Progenitor cell of endocrine pancreas (in vitro differentiated cells): ENCODE measurements at places on chromosomes 11 and 22. TPM values are rescaled to one million over a fixed set of nuclear protein-coding genes. Genes with fewer than 3 reads are reported as not detected.

GRCh38 chr22:22871536-22872278 lies 15.9 kb upstream of the IGLL5 start:
- DNase-seq: no peak

- no peak for DNase-seq
These were observed 7.9 kb downstream of the MTMR2 start for GRCh38 chr11:95916049-95916448.

DNA sequence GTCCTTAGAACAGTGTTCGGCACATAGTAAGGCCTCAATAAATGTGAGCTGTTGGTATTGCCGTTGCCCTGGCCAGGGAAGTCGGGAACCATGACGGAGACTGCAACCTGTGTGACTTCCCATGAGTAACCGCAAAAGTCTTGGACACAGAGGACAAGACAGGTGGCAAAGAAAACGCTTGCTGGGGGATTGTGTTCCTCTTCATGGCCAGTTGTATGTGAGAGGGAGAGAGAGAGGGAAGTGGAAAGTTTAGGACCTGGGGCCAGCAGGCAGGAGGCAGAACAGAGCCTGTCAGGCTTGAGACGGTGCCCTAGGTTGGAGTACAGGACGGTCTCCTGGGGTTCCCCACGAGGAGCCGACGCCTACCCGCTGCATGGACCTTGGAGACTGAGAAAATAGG lies 90.2 kb downstream of the CEP164 start:
- no peak for DNase-seq

- DNase-seq: no peak
These were observed 2.5 kb upstream of the OR51G1 start for GRCh38 chr11:4926608-4927007.

GRCh38 chr11:61509043-61510029 lies 787 bp downstream of the LRRC10B start:
- DNase-seq: peak; percentile 66

DNA sequence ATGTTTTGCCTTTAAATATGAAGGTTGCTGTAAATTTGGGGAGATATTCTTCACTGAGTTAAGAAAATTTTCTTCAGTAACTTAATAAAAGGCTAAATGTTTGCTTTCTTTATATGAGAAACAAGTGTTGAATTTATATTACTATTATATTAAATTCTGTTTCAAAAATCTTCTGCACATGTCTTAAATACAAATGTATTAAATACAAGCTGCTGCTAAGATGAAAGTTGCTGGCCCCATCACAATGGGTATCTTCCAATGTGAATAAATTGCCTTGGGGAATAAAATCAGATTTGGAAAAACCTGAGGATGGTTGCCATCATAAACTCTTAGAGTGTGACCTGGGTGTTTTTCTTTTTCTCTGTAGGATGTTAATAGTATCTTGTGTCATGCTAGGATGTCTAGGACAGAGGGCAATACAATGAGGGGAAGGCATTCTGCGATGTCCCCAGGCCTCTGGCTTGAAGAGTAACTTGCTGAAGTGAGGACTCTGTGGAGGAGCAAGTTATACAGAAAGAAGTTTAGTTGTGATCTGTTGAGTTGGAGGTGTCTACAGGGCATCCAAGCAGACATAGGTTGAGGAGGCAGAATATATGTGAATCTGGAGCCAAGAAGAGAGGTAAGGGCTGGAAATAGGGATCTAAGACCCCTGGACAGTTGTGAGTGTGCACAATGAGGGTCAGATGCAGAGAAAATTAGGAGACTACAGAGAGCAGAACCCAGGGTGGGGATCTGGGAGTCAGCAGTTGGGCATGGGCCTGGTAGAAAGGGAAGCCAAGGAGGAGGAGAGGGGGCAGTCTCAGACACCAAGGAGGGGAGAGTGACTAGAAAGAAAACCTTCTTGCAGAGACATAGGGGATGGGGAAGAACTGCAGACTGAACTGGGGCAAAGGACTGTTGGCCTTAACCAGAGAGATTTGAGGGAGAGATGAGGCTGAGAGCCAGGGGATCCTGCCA lies 4.8 kb downstream of the IGLL5 start:
- no peak for DNase-seq

- no peak for DNase-seq
These were observed 959.8 kb downstream of the BRD1 start for GRCh38 chr22:48867891-48868290.

- DNase-seq: no peak
These were observed 106.2 kb upstream of the TBCEL start for GRCh38 chr11:120917559-120918239.

DNA sequence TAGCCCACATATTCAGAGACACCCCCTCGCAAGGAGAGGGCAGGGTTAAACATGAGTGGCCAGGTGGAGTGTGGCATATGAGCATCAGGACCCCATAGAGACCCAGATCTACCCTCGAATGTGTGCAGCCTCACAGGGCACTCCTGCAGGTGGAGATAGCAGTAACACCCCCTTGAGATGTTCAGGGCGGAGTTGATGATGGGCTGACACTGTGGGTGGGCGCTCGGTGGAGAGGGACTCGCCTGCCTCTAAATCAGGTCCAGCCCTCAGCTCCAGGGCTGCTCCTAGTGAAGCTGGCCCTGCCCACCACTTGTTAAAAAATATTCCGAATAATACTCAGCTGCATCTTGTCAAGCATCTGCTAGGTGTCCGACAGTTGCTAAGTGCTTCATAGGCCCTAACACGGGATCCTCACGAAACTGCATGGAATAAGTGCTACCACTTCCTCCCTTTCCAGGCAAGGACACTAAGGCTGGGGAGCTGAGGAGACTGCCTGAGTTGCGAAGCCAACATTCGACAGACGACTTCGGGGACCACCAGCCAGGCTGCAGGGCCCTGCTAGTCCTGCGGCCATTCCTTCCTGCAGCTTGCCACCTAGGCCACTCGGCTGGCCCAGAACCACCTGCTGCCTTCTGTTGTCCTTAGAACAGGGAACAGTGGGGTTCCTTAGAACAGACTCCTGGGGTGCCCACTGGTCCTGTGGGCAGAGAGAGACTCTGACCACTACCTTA lies 74.0 kb upstream of the WNT11 start:
- DNase-seq: no peak

DNA sequence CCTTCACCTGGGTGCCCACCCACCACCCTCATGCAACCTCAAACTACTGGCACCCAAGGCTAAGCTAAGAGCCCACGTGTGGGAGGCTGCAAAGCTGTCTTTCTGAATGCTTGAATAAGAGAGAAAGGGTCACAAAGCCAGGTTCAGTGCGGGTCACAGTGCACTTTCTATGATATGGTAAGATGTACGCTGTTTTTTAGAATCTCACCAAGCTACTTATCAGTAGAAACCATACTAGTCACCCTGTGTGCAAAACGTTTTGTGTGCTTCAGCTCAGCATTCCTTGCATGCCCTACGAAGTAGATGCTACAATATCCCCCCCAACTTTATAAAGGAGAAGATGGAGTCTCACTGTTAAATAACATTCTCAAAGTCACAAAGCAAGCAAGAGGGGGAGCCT lies 14.9 kb downstream of the P2RX3 start:
- DNase-seq: no peak

GRCh38 chr11:61120706-61121191 lies 18.5 kb downstream of the CD5 start:
- DNase-seq: no peak

GRCh38 chr22:20867179-20868024 lies 8.6 kb downstream of the SNAP29 start:
- DNase-seq: no peak

- DNase-seq: no peak
These were observed 91.9 kb downstream of the WT1 start for GRCh38 chr11:32343325-32344008.

DNA sequence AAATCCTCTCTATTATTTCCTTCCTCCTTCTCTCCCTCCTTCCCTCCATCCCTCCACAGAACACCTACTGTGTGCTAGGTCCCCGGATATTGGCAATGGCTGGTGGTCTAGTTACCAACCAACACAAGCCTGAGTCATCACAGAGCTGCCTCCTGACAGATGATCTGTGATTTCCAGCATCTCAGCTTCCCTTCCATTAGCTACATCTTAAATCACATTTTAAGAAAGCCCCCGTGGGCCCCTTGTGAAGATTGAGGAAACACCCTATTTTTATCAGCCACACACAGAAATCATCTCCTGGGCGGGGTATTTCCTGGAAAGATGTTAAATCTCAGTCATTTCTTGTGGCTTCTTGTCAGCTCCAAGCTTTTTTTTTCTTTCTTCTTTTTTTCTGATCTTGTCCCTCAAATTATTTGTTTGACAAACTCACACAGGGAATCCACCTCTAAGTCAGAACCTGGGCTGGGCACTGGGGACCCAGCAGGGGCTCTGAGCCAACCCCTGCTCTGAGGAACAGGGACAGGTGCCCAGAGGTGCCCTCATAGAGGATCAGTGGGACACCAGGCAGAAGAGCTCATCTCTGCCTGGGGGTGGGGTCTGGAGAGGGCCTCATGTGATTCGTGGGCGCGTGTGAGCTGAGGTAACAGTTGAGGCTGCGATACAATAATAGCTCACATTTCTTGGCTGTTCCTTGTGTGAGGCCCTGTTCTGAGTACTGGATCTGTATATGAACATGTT lies 42.4 kb downstream of the CACNA1I start:
- DNase-seq: no peak

DNA sequence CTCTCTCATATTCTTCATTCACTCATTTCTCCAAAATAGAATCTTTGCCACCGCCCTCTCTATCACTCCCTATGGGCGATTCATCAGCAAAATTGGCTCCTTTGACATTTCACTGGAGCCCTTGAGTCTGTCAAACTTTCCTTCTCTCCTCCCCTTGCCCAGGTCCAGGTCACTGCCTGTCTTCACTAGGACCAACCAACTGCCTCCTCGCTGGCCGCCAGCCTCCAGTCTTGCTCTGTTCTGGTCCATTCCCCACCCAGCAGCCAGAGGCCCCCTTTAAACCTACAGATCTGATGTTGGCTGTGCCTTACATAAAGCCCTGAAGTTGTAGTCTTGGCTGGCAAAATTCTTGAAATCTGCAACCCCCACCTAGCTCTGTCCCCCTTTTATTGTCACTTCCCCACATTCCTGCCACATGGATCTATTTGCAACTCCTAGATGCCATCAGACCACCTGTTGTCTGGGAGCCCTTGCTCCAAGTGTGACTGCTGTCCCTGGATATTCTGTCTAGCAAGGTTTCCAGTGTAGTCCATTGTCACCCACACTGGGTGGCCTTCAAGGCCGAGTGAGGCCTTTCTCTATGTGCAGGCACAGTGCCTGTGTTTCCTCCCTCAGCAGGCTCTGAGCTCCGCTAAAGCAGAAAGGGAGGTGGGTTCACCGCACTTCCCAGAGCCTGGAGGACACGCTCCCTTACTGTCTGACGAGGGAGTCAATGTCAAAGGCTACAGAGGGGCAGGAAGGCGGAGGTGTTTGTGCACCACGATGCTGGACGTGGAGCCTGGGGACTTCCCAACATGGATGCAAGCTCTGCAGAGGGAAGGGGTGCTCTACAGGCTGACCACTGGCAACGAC lies 25.5 kb downstream of the MYEOV start:
- DNase-seq: no peak

DNA sequence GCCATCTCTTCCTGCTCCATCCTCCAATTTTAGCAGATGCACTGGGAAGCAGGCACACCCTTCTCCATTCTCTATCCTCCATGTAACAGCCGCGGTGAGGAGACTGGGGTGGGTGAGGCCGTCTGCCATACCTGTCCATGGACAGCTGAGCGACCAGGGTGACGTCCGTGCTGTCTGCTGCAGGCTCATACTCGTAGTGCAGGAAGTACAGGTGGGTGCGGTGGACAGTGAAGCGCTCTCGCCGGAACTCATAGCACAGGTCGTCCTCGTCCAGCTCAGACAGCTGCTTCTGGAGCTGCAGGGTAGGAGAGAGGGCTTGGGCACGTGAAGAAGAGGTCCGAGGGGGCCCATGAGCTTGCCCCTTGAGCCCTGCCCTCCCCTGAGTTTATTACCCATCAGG lies 257.8 kb upstream of the SYN3 start:
- DNase-seq: no peak

- DNase-seq: peak; percentile 57
These were observed at the start of gene PGAP2 for GRCh38 chr11:3807909-3808860. TSS of gene PGAP2 (plus strand) at chr11:3808560. CDS start at chr11:3811260, 2,700 bp downstream.

- DNase-seq: no peak
These were observed 2.7 kb downstream of the CD5 start for GRCh38 chr11:61104963-61105362.

GRCh38 chr11:110130642-110131238 lies 37.5 kb downstream of the ZC3H12C start:
- DNase-seq: peak; percentile 38

- DNase-seq: no peak
These were observed 85.5 kb upstream of the PRR5 start for GRCh38 chr22:44616461-44616860.

GRCh38 chr11:4862447-4863236 lies 13.6 kb upstream of the OR51S1 start:
- no peak for DNase-seq

DNA sequence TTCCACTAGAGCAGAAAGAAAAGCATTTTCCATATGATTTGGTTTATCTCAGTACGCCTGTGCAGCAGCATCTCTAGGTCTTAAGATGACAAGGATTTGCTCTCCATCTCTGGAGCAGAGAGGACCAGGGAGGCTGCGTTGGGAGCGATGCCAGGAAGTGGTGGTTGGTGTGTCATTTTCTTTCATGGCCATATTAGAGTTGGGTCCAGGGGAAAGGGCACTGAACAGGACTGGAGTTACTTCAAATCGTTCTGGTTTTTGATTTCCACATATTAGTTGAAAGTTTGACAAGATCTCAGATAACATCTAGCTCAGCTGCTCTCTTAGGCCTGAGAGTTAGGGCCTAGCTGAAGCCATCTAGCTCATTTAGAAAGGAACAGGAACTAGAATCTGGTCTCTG lies 157.7 kb downstream of the ADAMTS15 start:
- no peak for DNase-seq

GRCh38 chr22:45155050-45155840 lies 8.5 kb upstream of the NUP50 start:
- no peak for DNase-seq

DNA sequence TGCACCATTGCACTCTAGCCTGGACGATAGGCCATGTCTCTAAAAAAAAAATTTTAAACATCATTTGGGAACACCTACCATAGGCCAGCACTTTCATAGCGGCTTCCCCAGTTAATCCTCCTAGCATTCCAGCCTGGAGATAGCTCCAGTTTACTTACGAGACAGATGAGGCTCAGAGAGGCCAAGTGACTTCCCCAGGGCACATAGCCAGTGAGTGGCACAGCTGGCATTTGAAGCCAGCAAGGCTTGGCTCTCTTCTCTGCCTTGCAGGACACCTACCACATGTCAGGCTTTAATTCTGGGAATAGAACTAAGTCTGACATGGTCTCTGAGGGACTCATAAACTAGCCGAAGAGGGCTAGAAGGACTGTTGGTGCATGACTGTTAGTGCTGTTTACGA lies 4.9 kb upstream of the TAGLN start:
- no peak for DNase-seq

DNA sequence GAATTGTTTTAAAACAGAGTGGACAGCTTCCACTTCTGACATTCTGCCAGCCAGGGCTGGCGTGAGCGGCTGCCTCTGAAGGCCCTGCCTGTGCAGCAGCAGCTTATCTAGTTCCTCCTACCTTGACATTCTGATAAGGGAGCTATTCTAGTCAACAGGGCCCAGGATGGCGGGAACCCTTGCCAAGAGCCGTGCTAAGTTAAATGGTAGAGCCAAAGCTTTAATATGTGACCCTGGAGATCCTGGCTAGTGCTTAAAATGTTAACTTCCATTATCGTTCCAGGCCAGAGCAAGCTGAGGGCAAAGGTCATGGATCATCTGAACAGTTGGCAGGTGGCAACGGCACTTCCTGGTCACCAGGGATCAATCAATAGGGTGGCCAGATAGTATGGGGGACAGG lies 3.5 kb downstream of the KCNJ5 start:
- DNase-seq: no peak

SCGB1A1 gene
- 1.9 and 3.1 TPM in 2 replicates for total RNA-seq

OR8D1 gene
- total RNA-seq: not detected in 2 replicates

MLC1 gene
- not detected in 2 replicates for total RNA-seq

GGT5 gene
- not detected in 2 replicates for total RNA-seq

KRTAP5-11 gene
- total RNA-seq: not detected in 2 replicates

RFPL2 gene
- 1.0 TPM in 2 replicates for total RNA-seq
